ENCODE measurements at places on chromosomes 5 and 9.
A peak's percentile ranks its signal among the peaks of the same experiment; 100 is the strongest.

DNA sequence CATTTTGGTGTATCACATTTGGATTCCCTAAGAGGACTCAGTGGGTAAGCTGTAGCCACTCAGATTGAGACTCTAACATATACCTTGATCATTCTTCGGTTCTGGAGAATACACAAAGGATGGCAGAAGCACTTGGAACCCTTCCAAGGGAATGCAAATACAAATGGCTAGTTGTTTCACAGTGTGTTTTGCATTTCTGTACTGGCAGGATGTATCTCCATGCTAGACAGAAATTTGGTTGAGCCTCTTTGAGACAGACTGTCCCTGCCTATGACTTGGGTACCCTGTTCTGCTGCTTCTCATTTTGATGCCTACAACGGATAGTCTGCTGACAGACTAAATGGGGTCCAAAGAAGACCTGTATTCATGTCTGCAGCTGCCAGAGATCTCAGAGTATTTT lies 273.5 kb downstream of the TMEM38B start:
- DNase-seq: no peak

DNA sequence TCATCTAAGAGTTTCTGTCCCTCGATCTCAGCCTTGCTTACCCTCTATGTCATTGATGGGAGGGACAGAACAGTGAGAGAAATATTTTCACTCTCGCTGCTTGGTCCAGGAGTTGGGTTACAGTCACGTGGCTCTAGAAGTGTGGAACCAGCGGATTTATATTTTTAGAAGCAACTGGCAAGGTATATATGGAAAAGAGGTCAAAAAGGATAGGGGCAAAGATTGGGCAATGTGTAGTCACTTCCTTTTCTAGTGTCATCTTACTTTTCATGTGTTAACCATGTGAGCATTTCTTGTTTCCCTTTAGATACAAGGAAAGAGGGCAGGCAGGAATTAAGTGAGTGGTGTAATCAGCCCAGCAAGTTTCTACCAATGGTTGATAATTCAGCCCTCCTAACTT lies 111.5 kb upstream of the ZNF366 start:
- DNase-seq: no peak

DNA sequence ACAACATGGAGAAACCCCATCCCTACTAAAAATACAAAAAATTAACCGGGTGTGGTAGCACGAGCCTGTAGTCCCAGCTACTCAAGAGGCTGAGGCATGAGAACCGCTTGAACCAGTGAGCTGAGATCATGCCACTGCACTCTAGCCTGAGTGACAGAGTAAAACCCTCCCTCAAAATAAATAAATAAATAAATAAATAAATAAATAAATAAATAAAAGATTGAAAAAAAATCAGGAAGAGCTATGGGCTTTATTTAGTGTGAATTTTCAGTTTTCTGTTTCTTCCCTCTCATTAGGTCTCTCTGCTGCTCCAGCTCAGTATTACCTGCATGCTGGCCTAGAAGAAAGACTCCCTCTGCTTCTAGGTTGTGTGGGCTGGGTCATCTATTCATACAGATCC lies 47.8 kb upstream of the TRMT10B start:
- no peak for DNase-seq

GRCh38 chr9:133995012-133995896 lies 3.1 kb upstream of the VAV2 start:
- DNase-seq: no peak

DNA sequence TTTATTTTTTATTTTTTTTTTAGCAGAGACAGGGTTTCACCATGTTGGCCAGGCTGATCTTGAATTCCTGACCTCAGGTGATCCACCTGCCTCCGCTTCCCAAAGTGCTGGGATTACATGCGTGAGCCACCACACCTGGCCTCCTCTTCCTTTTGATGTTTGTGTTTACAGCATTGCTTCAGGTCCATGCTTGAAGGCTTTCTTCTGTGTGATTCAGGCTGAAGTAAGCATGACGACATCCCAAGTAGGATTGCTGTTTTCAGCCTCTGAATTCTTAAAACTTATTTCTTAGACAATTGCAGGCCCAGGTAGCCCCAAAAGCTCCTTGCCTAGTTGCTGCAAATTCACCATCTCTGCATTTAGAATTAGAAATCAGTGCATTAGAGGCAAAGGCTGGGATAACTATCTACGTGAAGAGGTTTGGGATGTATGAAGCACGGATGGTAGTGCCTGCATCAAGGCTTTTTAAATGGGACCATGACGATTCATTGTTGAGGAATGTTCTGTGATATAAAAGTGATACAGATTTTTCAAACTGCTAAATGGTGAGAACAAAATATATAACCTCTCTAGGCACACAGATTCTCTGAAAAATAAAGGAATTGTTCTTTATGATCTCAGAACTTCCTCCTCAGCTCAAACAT lies 3.0 kb upstream of the ETF1 start:
- DNase-seq: no peak

DNA sequence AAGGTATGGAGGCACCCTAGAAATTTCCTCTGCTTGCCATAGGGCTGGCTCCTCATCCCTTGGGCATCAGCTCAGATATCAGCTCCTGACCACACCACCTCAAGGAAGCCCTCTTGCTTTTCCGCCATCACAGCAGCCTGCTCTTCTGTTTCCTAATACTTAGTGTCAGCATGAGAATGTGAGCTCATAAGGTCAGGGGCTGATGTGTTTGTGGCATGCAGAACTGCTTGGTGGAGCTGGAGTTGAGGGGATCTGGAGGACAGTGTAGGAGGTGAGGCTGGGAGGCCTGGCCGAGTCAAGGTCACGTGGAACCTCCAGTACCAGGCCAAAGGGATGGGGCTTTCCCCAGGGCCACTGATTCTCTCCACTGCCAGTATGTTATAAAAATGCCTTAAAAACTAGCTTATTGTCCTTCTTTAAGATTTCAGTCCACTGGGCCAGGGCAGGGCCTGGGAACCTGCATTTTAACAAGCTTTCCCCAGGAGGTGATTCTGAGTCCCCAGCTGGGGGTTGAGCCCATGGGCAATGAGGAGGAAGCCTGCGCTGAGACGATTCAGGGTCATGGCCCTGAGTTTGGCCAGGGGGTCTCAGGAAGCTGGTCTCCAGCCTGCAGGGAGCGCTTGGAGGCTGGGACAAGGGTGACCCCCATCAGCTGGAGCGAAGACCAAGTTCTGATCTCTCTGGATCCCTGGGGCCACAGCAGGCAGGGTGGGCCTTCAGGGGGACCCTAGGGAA lies 28.6 kb downstream of the DAB2IP start:
- DNase-seq: no peak

DNA sequence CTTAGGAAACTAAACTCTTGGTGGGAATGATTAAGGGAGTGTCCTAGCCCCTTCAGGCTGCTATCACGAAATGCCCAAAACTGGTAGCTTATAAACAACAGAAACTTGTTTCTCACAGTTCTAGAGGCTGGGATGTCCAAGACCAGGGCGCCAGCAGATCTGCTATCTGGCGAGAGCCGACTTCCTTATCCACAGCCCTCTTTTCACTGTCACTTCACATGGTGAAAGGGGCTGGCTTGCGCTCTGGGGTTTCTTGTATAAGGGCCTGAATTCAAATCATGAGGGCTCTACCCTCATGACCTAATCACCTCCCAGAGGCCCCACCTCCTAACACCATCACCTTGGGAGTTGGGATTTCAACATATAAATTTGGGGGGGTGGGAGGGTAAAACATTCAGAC lies 49.1 kb downstream of the IPPK start:
- no peak for DNase-seq

DNA sequence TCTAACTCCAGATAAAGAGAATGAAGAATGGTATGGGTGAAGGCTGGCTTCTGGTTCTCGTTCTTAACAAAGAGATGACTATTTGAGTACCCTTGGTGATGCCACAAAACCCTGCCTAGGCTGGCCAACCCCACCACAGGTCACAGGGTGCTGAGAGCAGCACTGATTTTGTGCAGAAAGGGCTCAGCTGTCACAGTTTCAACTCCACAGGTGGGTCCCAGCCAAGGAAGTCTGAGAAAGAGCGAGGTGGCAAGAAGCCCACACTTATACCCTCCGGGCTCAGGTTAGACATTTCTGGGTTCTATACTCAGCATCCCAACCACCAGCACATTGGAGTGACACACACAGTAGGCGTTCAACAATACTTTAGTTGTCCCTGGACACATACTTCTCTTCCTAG lies 118.1 kb downstream of the SLIT3 start:
- no peak for DNase-seq

DNA sequence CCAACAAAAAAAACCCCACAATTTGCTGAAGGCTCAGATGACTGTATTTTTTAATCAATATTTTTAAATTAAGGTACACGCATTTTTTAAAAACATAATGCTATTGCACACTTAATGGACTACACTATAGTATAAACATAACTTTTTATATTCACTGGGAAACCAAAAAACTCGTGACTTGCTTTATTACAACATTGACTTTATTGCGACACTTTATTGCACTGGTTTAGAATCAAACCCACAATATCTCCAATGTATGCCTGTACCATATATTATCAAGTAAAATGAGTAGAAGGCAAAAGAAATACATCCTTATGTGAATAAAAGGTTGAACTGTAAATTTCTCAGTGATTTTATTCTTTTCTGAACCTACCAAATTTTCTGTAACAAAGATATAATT lies 53.7 kb downstream of the RICTOR start:
- DNase-seq: no peak

DNA sequence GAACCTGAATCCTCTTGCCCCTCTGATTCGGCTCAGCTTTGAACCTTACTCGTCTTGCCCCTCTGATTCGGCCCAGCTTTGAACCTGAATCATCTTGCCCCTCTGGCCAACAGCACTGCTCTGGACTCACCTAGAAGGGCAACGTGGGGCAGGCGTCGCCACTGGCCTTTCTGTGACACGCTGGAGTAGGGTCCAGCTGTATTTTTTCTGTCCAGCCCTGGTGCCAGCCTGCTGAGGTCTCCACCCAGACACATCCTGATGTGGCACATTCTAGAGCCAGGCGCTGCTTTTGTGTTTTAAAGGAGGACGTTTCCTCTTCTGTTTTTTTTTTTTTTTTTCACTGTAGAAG lies 15.2 kb upstream of the CPEB4 start:
- no peak for DNase-seq

DNA sequence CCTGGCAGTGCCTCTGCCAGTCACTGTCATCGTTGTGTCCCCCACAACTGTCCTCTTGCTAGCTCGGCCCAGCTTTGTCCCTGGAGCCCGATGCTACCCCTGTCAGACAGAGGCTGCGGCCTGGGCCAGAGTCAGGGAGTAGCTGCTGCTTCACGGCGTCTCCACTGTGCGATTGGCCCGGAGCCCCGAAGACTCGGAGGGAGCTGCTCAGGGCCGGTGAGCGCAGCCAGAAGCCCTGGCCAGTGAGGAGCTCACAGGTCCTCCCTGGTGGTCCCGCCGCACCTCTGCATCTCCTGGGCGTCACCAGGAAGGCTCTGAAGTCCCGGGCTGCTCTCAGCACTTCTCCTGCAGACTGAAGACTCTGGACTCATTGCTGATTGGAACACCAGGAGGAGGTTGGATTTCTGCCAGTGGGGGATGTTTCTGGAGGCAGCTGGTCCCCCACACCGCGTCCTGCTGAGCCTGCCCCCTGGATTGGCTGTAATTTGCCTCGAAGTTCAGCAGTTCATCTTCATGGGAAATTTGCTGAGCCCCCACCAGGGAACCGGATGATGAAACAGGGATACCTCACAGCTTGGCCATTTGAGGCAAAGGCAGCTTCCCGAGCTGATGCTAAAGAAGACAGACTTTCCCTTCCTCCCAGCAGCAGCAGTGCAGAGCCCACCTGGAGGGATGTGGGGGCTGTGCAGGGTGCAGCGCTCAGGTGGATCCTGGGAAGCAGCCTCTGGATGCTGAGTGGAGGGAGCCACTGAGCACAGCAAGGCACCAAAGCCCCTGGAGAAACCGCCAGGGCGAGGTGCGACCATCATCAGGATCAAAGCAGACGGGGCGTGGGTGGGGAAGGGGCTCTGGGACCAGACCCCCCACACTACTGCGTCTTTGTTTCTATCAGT lies 45.6 kb downstream of the USP20 start:
- no peak for DNase-seq

- no peak for DNase-seq
Measured at GRCh38 chr9:32449969-32450368, 65.5 kb downstream of the ACO1 start.

DNA sequence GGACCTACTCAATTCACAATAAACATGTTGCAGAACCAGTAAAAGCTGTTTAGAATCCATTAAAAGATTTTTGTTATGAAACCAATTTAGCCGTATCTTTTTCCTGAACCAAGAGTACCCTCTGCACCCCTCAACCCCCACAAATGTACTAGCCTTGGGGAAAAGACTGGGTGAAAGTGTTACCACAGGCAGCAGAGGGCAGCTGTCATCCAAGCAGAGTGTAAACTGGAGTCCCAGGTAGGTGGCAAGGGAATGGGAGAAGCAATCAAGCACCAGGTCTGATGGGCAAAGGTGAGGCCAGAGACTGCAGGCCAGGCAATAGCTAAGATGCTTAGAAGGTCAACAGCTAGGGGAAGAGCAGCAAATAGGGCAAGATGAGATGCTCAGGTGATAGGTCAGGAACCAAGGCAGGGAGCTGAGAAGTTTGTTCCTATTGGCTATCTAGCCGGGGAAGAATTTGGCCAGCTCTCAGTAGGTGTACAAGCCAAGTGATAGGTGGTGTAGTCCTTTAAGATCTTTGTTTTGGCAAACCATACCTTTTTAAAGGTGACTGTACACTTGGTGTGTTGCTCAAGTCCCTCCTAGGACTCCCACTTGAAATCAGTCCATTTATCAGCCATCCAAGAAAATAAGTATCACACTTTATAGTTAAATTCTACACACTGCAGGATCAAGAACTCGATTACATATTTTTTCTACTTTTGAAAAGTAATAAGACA lies 77.8 kb upstream of the CCDC112 start:
- no peak for DNase-seq

DNA sequence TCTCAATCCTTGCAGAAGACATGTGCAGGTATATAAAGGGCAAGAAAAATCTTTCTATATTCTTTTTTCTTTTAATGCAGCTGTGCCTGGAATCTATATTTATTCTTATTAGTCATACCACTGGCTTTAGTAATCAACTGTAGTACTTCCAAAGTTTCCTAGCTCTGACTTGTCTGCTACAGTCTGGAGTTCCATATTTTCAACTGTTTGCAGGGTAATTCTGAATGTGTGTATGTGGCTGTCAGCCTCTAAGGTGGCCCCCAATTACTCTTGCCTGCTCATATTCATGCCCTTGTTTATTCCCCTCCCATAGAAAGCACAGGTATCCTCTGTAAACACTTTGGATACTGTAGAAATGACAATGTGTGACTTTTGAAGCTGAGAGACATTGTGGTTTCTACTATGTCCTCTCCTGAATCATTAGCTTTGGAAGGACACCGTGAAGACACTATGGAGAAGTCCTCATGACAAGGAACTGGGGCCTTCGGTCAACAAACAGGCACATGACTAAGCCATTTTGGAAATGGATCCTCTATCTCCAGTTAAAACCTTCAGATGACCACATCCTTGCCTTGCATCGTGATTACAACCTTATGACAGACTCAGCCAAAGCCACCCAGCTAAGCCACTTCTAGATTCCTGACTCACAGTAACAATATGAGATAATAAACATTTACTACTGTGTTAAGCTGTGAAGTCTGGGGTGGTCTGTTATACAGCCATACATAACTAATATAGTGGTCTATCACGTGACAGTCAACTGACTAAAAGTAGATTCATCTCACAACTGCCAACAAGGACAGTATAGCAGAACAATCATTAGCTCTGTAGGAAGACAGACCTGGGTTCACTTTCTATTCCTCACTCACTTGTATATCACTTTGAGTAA lies 49.5 kb upstream of the SUSD1 start:
- DNase-seq: no peak

GRCh38 chr9:79430619-79431018 lies 141.1 kb upstream of the TLE4 start:
- DNase-seq: no peak

GRCh38 chr9:111631214-111631971 lies at the start of gene DNAJC25:
TSS of gene DNAJC25 (plus strand) at chr9:111631334. CDS start at chr9:111631408, 74 bp downstream.
- DNase-seq: peak; percentile 99

GRCh38 chr5:37873988-37874387 lies 34.1 kb upstream of the GDNF start:
- DNase-seq: no peak

Measured in HuH-7 (cell line).